ENCODE measurements at places on chromosomes 11 and 22.

GRCh38 chr22:27671413-27671935, 130.1 kb downstream of the MN1 start:
- no peak for DNase-seq

DNA sequence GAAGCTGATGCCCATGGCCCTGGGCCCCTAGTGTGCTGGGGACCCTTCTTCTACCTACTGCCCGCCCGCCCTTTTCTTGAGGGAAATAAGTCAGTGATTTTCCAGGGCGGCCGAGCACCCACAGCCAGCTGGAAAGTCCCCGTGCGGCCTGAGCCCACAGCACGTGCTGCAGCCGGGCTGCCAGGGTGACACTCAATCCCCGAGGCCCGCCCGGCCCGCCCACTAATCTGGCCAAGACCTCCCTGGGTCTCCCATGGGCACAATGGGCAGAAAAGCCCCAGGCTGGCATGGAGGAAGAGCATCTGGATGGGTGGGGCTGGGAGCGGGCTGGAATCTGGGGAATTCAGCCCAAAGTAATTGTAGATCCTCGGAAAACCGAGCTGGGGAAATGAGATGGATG, 24.8 kb downstream of the WNT7B start:
- no peak for DNase-seq

GRCh38 chr11:10392095-10393079, 62.7 kb upstream of the AMPD3 start:
- no peak for DNase-seq

DNA sequence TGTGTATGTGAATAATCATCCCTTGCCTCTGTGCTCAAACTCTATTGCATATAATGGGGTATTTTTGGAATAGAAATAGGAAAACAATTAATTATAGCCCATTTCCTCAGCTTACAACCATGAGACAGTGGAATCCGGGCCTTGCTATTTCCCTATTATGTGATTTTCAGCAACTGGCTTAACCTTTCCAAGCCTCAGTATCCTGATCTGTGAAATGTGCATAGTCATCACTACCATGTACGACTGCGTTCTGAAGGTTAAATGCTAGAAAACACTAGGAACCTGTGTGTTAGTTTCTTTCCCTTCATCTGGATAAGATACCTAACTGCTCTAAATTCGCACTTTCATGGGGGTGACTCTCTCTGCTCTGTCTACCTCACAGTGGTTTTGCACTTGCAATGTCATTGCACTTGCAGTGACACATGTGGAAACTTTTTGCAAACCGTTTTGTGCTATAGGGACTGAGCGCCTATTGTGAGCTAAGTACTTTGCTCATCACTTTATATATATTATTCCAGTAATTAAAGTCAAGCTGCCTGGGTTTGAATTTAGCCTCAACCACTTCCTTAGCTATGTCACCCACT, 48.3 kb downstream of the IRAG1 start:
- no peak for DNase-seq

GRCh38 chr22:50544746-50545253, 899 bp upstream of the KLHDC7B start:
- no peak for DNase-seq

- DNase-seq = no peak
Measured at GRCh38 chr22:20178075-20178914, 27.4 kb upstream of the CCDC188 start.

GRCh38 chr11:75593286-75593915, 31.3 kb downstream of the SERPINH1 start:
- no peak for DNase-seq

- DNase-seq = no peak
Measured at GRCh38 chr11:78685156-78685555, 110.5 kb upstream of the NARS2 start.

- no peak for DNase-seq
Measured at GRCh38 chr11:77705195-77705875, 67.7 kb upstream of the CLNS1A start.

GRCh38 chr11:31442086-31442485, 67.3 kb downstream of the IMMP1L start:
- DNase-seq = no peak

DNA sequence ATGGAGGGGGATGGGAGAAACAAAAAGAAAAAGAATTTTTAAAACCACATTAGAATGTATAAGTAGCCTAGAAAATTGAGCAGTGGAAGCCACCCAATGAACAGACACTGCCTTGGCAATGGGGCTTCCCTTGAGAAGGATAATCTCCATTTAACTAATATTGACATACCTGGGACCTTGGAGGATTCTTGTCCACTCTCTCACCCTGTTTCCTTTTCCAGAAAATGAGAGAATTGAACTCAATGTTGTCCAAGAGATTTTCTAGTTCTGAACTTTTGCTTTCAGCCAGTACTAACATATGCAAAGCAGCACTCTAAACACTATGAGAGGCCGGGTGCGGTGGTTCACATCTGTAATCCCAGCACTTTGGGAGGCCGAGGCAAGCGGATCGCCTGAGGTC, 524 bp downstream of the MS4A8 start:
- no peak for DNase-seq

- DNase-seq = no peak
Measured at GRCh38 chr11:73394416-73395296, 18.5 kb downstream of the RELT start.

- DNase-seq = no peak
Measured at GRCh38 chr22:27783436-27784119, 18.0 kb downstream of the MN1 start.

Data from GM12892 (cell line).